Common myeloid progenitor, CD34-positive (primary cell): ENCODE measurements at places on chromosomes 1 and 21.
A peak's percentile ranks its signal among the peaks of the same experiment; 100 is the strongest.

DNA sequence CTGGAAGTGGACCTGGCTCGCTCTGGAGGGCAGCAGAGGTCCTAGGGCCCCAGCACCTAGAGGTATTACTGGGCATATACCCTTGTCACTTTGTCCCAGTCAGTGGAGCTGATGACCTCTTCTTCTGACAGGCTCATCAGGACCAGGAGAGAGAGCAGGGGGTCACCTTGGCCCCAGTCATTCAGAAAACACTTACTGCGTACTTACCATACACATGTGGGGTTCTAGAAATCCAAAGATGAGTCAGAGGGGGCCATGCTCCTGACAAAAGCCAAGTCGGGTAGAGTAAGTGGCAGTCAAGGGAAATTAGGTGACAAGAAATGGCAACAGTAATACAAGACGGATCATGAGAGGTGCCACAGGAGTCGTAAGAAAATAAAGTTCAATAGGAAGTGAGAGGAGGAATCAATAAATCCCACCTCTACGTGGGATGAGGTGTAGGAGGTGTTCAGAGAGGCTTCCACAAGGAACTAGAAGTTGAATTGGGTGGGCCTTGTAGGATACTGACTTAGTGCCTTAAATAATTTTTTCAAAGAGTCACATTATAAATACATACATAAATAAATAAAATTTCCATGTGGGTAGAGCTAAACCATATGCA, 6.8 kb downstream of the KCNC4 start:
- no peak overlapping the region for H3K27ac ChIP-seq
- no peaks in the 10 kb centered on the region for H3K4me1 ChIP-seq
- H3K4me3 ChIP-seq, result no peak overlapping the region
- H3K36me3 ChIP-seq, result no peaks in the 10 kb centered on the region
- peaks cover 12% of the 10 kb centered on the region for H3K27me3 ChIP-seq

DNA sequence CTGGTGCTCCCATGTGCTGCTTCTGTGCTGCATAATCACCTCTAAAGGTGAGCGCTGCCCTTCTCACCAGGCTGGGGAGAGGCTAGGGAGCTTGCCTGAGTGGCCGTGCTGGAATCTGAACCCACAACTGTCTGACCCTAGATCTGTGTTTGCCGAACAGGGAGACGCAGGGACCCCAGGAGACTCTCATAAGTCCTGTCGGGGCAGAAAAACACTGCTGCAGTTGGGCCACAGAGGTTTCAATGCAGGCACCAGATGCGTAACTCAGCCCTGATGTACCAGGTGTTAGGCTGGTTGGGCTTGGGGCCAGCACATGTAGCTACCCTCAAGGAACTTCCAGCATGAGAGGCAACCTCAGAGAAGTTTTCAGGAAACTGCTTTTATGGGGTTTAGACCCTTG, 49.5 kb upstream of the DMRTB1 start:
- no peaks in the 10 kb centered on the region for H3K36me3 ChIP-seq
- H3K27ac ChIP-seq, result no peak overlapping the region
- no peaks in the 10 kb centered on the region for H3K4me1 ChIP-seq

GRCh38 chr1:55702064-55702463, 486.9 kb upstream of the USP24 start:
- H3K4me3 ChIP-seq, result no peak overlapping the region
- peak; percentile 17 for DNase-seq

DNA sequence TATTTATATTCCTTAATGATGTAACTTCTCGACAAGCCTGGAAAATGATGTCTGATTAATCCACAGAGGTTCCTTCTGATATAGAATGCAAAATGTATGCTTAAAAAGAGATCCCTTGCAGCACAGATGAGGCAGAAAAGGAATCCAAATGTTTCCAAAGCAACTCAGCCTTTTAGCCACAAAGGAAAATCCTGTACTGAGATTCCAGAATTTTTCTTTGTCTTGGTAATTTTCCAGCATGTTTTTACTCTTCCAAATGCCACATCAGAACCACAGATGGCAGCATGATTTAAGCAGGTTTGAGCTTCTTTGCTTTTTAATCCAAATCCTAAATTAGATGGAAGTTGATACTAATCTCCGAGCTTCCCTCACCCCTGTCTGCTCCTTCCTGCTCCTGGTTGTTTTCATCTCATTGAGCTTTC, 176.4 kb upstream of the PALMD start:
- no peak overlapping the region for H3K27ac ChIP-seq
- no peak for DNase-seq
- H3K4me3 ChIP-seq, result no peak overlapping the region

- no peak overlapping the region for H3K27ac ChIP-seq
- peaks cover 42% of the 10 kb centered on the region for H3K4me1 ChIP-seq
- no peak overlapping the region for H3K4me3 ChIP-seq
- no peaks in the 10 kb centered on the region for H3K27me3 ChIP-seq
Observed at GRCh38 chr1:23555986-23556634, 3.2 kb downstream of the ID3 start.

- no peak overlapping the region for H3K27ac ChIP-seq
- no peak overlapping the region for H3K4me3 ChIP-seq
- H3K27me3 ChIP-seq, result no peaks in the 10 kb centered on the region
- H3K4me1 ChIP-seq, result no peaks in the 10 kb centered on the region
Observed at GRCh38 chr1:223887747-223888418, 42.1 kb upstream of the TP53BP2 start.

DNA sequence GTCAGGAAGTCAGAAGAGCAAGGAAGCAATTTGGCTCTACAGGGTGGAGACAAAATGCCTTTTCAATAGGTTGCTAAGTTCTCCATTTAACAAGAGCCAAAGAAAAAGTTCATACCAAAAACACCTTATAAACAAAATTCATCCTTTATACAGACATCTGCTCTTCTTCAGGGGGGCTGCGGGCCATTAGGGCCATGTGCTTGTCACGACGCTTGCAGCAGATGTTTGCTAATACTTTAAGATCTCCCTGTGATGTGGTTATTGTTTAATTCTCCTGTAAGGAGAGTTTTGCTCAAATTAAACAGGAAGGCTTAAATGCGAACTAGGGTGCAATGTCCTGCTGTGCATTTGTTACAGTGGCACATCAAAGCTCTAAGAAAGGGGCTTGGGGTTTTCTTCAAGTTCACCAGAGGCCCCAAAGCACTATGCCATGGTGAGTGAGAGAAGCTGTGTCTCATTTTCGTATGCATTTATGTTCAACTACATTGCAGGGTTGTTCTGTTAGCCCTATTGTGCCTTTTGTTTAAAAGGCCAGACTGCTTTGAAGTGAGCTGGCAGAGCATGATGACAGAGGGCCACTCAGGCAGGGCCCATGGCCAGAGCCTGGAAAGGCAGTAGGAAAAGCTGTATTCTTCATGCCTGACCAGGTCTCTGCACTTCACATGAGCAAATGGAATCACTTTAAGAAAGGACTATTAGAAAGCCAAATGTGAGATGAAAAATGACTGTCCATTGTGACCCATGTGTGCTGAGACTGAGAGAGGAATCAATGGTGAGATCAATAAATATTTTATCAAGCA, 24.8 kb upstream of the NTPCR start:
- no peaks in the 10 kb centered on the region for H3K36me3 ChIP-seq
- no peaks in the 10 kb centered on the region for H3K27me3 ChIP-seq
- no peaks in the 10 kb centered on the region for H3K4me1 ChIP-seq
- H3K4me3 ChIP-seq, result no peak overlapping the region
- H3K27ac ChIP-seq, result no peak overlapping the region

DNA sequence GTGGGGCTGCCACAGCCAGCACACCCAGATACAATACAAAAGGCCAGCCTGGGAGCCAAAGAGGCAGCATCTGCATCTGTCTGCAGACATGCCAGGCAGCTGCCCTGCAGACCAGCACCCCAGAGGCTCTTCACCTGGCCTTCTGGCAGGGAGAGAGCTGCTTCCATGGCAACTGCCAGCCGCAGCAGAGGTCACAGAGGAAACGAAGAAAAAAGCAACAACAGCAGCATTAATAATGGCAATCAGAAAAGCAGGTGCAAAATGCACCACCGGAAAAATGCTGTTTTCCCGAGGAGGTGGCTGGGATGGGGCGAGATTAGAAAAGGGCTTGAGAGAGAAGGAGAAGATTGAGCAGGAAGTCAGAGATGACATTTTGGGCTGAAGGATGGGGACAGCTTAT, 309.5 kb downstream of the PCP4 start:
- H3K4me1 ChIP-seq, result no peaks in the 10 kb centered on the region
- no peak overlapping the region for H3K27ac ChIP-seq
- DNase-seq, result no peak
- H3K27me3 ChIP-seq, result peaks cover 7% of the 10 kb centered on the region
- H3K4me3 ChIP-seq, result no peak overlapping the region

GRCh38 chr1:8167936-8168335, 141.8 kb upstream of the ERRFI1 start:
- H3K27ac ChIP-seq, result no peak overlapping the region
- no peak for DNase-seq
- H3K36me3 ChIP-seq, result no peaks in the 10 kb centered on the region

DNA sequence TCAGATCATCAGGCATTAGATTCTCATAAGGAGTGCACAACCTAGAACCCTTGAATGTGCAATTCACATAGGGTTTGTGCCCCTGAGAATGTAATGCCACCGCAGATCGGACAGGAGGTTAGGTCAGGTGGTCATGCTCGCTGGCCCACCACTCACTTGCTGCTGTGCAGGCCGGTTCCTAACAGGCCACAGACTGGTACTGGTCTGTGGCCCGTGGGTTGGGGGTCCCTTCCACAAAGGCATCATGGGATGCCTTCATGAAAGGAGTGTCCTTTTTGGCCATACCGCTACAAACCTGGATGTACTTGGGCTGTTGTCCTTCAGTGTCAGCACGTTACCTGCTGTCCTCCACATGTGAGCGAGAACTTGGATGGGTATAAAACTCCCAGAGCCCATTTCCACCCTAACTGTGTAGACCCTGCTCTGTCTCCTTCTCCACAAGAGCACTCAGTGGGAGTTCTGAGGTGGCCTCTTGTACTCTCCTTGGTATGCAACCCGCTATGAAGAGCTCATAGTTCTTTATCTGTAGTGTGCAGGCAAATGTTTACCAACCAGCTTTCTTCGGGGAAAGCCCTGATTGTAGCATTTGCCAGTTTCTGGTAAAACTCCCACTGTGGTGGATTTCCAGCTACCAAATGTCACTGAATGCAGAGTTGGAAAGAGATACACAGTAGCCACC, 41.7 kb upstream of the SLC19A1 start:
- H3K36me3 ChIP-seq, result no peaks in the 10 kb centered on the region
- H3K4me1 ChIP-seq, result no peaks in the 10 kb centered on the region
- no peak overlapping the region for H3K27ac ChIP-seq
- no peak overlapping the region for H3K4me3 ChIP-seq
- no peak for DNase-seq
- H3K27me3 ChIP-seq, result peaks cover 38% of the 10 kb centered on the region

GRCh38 chr1:239886266-239886665, 205.4 kb upstream of the FMN2 start:
- H3K36me3 ChIP-seq, result no peaks in the 10 kb centered on the region
- no peak for DNase-seq
- H3K4me1 ChIP-seq, result no peaks in the 10 kb centered on the region
- no peak overlapping the region for H3K27ac ChIP-seq

GRCh38 chr21:17045214-17045853, 467.5 kb upstream of the CXADR start:
- peak; percentile 23 for DNase-seq
- no peaks in the 10 kb centered on the region for H3K4me1 ChIP-seq
- no peaks in the 10 kb centered on the region for H3K36me3 ChIP-seq

- H3K4me1 ChIP-seq, result no peaks in the 10 kb centered on the region
- H3K36me3 ChIP-seq, result no peaks in the 10 kb centered on the region
- no peak overlapping the region for H3K27ac ChIP-seq
- H3K27me3 ChIP-seq, result no peaks in the 10 kb centered on the region
- H3K4me3 ChIP-seq, result no peak overlapping the region
Observed at GRCh38 chr1:185974367-185975170, 240.4 kb downstream of the HMCN1 start.

DNA sequence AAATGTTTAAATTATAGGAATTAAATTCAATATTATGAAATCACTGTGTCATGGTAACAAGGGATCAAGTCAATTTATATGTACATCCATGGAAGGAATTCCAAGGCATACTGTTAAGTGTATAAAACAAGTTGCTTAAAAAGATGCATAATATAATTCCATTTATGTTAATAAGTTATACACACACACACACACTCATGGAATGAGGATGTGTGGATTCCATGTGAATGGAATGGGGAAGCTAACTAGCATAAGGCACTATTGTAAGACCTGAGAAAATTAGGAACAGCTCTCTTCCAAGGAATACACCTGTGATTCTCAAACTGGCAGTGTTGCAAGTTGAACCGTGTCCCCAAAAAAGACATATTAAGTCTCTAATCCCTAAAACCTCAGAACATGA, 17.6 kb upstream of the TRAF3IP3 start:
- H3K27me3 ChIP-seq, result no peaks in the 10 kb centered on the region
- H3K4me3 ChIP-seq, result no peak overlapping the region
- DNase-seq, result no peak
- H3K36me3 ChIP-seq, result no peaks in the 10 kb centered on the region

DNA sequence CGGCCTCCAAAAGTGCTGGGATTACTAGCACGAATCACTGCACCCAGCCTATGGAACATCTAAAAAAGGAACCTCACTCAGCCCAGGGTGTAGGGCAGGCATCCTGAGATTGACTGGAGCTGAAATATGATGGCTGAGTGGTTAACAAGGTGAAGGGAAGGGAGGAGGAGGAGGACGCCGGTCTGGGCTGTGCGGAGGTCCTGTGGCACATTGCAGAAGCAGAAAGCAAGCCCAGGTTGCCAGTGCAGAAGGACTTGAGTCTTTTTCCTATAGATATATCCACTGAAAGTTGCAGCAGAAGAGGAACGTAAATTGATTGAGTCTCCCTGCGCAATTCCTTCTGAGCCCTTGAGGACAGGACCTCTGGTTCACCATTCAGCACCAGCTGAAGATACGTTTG, 1.5 kb upstream of the KIF17 start:
- peaks cover 10% of the 10 kb centered on the region for H3K4me1 ChIP-seq
- H3K36me3 ChIP-seq, result no peaks in the 10 kb centered on the region
- no peak overlapping the region for H3K4me3 ChIP-seq
- peaks cover 49% of the 10 kb centered on the region for H3K27me3 ChIP-seq
- no peak overlapping the region for H3K27ac ChIP-seq

GRCh38 chr21:46211376-46211775, 17.2 kb downstream of the LSS start:
- no peak overlapping the region for H3K27ac ChIP-seq
- peaks cover 35% of the 10 kb centered on the region for H3K36me3 ChIP-seq
- DNase-seq, result no peak
- no peaks in the 10 kb centered on the region for H3K27me3 ChIP-seq
- no peaks in the 10 kb centered on the region for H3K4me1 ChIP-seq

- H3K27me3 ChIP-seq, result no peaks in the 10 kb centered on the region
- no peaks in the 10 kb centered on the region for H3K36me3 ChIP-seq
- DNase-seq, result no peak
- H3K4me1 ChIP-seq, result peaks cover 3% of the 10 kb centered on the region
- H3K4me3 ChIP-seq, result no peak overlapping the region
Observed at GRCh38 chr1:29878501-29878900, 642.2 kb downstream of the PTPRU start.

DNA sequence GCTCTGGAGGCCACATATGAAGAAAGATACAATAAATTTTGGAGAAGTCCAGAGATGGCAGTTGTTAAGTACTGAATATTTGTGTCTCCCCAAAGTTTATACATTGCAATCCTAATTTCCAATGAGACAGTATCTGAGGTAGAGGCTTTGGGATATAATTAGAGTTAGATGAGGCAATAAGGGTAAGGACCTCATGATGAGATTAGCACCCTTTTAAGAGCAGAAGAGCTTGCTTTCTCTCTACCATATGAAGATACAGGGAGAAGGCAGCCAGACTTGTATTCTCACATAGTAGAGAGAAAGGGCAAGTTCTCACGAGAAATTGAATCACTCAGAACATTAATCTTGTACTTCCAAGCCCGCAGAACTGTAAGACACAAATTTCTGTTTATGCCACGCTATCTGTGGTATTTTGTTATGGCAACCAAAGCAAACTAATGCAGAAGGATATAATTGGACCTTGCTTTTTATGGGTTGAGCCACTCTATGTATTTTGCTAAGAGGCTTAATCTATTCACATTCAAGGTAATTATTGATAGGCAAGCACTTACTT, 430.1 kb downstream of the KCNT2 start:
- no peak overlapping the region for H3K4me3 ChIP-seq
- no peaks in the 10 kb centered on the region for H3K36me3 ChIP-seq
- DNase-seq, result no peak
- H3K27ac ChIP-seq, result no peak overlapping the region
- H3K4me1 ChIP-seq, result no peaks in the 10 kb centered on the region
